Suppressor macrophage (primary cell): ENCODE measurements at places on chromosomes 7 and 10.

GRCh38 chr10:98570834-98571233 lies 124.1 kb upstream of the HPS1 start:
- DNase-seq: no peak

- no peak for DNase-seq
These were observed 68.4 kb upstream of the RAPGEF5 start for GRCh38 chr7:22425361-22425760.

- no peak for DNase-seq
These were observed 33.2 kb downstream of the POM121L12 start for GRCh38 chr7:53068673-53069072.

DNA sequence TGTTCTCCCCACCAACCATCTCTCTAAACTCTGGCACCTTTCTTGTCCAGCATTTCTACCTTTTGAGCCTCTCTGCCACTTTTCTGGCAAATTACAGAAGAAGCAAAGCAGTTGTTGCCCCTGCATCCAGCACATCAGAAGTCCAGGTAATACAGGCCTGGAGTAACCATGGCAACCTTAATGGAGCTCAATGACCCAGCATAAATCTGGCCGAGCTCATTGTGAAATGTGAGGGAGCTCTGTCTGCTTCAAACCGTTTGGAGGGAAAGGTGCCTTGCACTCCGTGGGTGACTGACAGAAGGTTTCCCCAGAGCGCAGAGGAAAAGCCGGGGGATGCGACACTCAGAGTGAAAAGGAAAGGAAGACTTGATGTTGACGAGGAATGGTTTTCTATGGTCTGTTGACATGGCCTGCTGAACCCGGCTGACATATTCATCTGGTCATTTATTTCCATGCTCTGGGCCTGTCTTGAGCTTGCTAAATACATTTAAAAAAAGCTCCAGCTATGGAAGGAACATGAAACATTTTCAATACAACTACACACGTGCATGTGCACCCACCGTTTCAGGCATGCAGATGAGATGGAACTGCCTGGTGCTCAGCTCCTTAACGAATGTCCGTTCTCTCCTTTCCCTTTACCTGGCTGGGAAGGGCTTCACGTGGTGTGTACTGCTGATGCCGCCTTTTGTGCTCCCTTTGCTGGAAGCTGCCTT lies 74.9 kb downstream of the ADRA2A start:
- DNase-seq: no peak

GRCh38 chr7:128260069-128260795 lies 19.2 kb downstream of the LEP start:
- no peak for DNase-seq

- no peak for DNase-seq
These were observed 10.3 kb downstream of the PWWP2B start for GRCh38 chr10:132407243-132407746.

GRCh38 chr10:96417441-96417840 lies 58.6 kb upstream of the OPALIN start:
- peak; percentile 7 for DNase-seq

DNA sequence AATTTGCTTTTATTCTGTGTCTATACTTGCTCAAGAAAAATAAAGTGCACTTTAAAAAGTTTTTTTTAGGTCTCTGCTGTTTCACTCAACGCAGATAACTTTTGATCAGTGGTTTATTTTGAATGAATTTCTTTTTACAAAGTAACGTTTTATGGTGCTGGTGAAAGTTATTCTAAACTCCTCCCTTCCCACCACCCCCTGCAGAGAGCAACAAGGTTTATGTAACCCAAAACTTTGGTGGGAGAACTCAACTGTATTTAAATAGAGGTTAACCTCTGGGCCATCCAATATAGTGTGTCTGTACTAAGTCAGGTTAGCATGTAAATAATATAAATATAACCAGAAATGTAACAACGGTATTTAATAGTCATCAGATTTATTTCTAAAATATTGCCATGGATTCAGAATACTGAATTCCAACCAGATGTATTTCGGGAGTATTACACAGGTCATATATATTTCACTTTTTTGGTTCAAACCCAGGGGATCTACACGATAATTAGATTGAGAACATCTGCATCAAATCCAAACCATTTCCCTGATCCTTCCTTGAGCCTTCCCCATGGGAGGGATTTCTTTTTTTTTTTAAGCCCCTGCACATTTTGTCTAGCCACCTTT lies 3.9 kb upstream of the CUX1 start:
- DNase-seq: no peak

GRCh38 chr10:85139124-85139523 lies 810.7 kb downstream of the CCSER2 start:
- no peak for DNase-seq

DNA sequence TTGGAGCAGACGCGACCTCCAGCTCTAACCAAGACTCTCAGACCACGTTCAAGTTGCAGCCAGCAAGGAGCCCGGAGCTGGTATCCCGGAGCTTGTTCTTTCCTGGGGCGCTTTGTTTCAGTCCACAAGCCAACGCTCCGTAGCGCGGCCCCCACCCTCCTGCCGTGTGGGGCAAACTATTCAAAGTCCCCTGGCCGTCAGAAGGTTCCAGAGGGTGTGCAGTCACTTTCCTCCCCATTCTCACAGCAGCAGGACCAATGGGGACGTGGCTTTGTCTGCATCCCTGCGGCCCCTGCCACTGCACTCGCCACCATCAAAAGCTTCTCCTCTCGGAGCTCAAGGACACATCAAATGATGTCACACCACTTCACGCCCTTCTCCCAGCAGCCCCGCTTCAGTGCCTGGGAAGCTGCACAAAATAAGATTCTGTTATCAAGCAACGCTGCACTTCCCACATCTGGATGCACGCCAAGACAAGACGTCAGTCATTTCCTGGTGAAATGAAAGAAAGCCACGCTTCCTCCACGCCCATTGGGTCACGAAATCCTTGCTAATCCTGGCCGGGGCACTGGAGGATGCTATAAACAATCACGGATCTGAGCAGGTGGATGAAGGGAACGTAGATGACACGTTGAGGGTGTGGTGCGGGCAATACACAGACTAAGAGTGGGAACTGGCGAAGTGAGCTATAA lies 348.2 kb downstream of the PTPRN2 start:
- no peak for DNase-seq

DNA sequence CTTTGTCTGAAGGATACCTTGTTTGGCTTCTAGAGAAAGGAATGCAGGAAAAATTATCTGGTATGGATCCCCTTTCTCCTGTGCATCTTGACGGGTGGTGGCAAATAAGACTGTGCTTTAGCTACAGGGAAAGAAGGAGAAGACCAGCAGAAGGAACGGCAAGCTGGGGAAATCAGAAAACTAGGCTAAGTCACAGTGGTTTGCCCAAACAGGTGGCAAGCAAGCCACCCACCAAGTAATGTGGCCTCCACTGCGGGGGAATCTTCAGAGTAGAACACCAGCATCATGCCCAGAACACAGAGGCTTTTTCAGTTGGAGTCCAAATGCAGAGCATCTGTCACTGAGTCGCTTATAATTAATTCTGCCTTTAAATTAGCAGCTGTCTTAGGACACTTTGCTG lies 282.8 kb downstream of the PHF14 start:
- no peak for DNase-seq

- peak; percentile 87 for DNase-seq
These were observed 95.8 kb upstream of the TNS3 start for GRCh38 chr7:47677664-47678063.

DNA sequence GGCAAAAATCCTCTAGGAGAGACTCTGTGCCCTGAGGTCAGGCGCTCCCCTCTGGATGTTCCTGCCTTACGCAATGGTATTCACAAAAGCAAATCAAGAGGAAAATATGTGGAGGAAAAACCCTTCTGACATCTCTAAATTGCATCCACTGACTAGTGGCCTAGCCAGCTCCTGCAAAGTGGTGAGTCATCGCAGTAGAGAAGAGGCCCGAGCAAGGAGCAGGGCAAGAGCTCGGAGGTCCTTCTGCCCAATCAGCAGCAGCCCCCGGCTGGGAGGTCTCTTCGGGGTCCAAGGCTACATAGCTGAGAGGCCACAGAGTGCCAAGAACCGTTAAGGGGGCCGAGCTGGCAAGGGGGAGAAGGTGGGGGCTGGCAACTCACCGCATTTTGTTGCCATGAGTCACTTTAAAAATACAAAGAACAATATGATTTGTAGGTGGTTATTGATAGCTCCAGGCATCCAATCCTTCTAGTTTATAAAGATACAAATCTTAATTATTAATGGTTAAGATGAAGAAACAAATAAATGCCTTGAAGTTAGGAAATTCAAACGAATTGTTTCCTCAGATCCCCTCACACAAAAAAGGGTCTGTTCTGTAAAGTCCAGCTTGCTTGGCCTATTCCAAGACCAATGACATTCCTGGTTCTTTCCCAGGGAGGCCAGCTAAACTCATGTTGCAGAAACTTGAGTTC lies 161.6 kb downstream of the PKD1L1 start:
- peak; percentile 53 for DNase-seq

DNA sequence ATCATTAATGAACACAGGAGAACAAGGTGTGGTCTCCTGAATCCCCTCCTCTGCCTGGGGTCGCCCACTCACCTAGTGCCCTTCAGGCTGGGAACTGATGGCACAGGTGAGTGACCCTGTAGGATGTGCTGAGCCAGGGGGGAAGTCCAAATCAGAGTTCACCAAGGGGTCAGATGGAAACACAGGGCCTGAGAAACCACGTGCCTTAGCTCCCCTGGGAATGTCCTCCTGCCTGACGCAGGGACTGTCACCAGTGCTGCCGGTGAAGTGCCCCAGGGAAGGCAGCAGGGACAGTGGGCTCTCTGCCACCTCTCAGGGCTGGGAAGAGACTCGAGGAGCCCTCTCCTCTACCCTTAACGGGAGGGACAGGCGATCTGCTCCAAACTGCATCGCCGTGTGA lies 5.8 kb upstream of the PYROXD2 start:
- DNase-seq: no peak

DNA sequence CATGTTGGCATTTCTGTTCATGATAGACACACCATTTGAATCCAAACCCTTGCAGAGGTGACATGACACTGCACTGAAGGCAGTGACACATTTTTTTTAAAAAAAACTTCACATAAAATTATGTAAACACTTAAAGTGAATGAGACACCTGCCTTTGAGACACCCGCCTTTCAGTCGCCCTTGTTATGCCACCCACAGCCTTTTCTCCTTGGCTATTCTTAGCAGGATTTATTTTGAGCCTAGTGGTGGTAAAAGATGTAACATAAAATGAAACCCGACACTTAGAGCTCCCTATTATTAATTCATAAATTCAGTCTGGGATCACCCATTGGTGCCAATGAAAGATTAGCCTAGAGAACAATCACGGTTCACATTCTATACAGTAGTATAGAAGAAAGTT lies 161.3 kb downstream of the DYNC1I1 start:
- no peak for DNase-seq

DNA sequence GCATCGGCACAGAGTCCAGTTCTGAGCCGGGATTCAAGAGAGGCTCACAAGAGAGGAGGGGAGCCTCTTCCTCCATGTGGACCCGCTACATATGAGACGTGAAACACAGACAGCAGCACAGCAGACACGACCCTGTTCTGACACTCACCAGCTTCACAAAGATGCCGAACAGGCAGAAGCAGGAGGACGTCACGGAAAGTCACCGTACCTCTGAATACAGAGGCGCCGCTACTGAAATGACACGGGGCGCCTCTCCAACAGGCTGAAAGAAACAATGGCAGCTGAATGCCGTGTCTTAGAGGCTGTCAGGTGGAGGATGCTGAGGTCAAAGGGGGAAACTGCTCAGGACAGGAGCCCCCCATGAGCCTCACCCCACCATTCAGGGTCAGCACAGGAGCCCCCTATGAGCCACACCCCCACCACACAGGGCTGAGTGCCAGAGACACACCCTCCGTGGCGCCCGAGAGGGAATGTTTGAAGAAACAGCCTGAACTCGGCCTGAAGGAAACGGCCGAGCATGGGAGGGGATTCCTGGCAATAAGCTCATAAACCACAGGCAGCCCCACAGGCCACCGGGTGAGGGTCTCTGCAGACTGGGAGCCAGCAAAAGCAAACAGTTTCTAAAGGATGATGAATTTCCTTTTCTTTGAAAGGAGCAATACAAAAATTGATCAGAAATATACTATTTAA lies 510.3 kb downstream of the PTPRN2 start:
- no peak for DNase-seq

GRCh38 chr10:72557362-72557761 lies 68.5 kb downstream of the MICU1 start:
- no peak for DNase-seq

DNA sequence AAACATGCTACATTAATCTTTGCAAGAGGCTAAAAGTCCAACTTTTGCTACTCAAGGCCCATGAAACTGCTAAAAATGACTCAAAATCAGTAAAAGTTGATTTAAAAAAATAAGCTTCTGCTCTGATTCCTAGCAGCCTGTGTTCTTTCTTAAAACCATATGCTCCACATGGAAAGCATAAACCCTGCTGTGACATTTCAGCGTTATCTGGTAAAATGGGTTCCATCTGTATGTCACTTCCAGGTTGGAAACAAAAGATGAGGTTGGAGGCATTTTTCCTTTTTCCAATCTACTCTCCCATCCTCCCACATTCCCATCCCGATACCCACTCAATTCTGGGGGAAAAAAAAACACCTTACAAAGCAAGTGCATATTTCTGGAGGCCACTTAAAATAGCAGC lies 439.5 kb downstream of the NEBL start:
- DNase-seq: no peak

DNA sequence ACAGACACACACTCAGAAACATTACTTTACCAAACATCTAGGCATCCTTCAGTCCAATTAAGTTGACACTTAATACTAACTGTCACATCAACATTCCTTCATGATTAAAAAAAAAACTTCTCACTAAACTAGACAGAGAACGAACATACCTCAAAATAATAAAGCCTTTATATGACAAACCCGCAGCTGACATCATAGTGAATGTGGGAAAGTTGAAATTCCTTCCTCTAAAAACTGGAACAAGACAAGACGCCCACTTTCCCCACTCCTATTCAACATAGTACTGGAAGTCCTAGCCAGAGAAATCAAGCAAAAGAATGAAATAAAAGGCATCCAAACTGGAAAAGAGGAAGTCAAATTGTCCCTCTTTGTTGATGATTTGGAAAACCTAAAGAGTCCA lies 96.9 kb upstream of the PPP1R9A start:
- DNase-seq: no peak

- DNase-seq: no peak
These were observed 57.4 kb downstream of the EEPD1 start for GRCh38 chr7:36210291-36210922.

- DNase-seq: no peak
These were observed 44.3 kb downstream of the DNAJB9 start for GRCh38 chr7:108613949-108614381.

DNA sequence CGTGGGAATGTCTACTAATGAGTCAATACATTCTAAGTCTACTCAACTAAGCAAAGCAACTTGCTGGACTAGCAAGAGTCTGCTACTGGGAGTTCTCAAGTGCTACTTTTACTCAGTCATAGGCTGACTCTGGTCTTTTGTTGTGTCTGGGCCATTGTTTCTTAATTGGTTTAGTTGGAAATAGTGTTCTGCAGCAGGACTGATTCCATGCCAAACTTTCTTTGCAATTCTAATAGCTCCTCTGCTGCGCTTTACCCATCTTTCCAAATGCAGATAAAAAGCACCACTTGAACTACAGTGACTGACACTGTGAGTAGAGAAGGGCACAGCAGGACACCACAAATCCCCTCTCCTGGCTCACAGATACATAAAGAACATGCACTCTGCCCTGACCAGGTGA lies 125.7 kb downstream of the CD36 start:
- DNase-seq: no peak
